Activated T-helper 1 cell treated with anti-CD3 and anti-CD28 coated beads, Interleukin-12 subunit alpha, Interleukin-12 subunit beta, Interleukin-2, Interleukin-4 antibody, amounts not matched to agents 30 ng/mL and 10 ng/mL and 1 ng/mL, durations not matched to agents 14 hours and 24 hours and 36 hours (primary cell): ENCODE measurements at places on chromosomes 3 and 15. TPM values are rescaled to one million over a fixed set of nuclear protein-coding genes. Genes with fewer than 3 reads are reported as not detected.

DNA sequence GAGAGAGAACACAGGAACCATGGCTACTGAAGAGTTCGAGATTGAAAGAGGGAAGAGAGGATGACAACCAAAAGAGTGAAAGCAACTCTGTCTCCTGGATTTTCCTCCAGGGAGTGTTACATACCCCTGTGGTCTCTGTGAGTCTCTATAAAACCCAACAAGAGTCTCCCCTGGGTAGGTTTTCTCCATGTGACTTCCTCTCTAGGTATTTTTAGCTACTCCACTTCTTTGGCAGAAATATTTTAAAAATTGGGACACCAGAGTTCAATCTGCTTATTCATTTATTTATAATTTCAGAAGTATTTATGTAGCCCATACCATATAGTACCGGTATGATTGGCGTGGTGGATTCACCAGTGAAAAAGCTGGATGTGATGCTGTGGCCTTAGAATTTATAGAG, 671.7 kb upstream of the NR2F2 start:
- no peak overlapping the region for H3K4me3 ChIP-seq
- no peak overlapping the region for H3K27ac ChIP-seq
- peaks cover 3% of the 10 kb centered on the region for H3K27me3 ChIP-seq
- no peaks in the 10 kb centered on the region for H3K36me3 ChIP-seq

DNA sequence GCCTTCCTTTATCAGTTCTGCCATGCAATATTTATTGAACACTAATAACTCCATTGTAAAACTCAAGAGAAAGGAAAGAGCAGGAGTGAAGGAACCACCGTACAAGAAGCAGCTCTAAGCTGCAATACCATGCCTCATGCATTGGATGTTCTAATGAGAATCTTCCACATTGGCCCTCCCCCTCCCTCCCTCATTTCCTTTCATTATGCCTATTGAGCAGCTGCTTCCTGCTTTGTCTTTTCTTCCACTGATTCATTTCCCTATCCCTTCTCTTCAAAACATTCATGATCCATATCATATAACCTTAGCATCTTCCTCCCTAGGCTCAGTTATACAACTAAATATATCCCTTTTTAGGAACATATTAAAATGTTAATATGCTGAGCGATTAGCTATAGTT, 698.7 kb upstream of the GOLIM4 start:
- no peak for DNase-seq
- H3K27ac ChIP-seq: no peak overlapping the region
- H3K4me1 ChIP-seq: no peaks in the 10 kb centered on the region
- no peak overlapping the region for H3K4me3 ChIP-seq
- H3K36me3 ChIP-seq: no peaks in the 10 kb centered on the region
- H3K27me3 ChIP-seq: no peaks in the 10 kb centered on the region

GRCh38 chr3:167859610-167860009, 124.1 kb downstream of the SERPINI1 start:
- H3K27ac ChIP-seq: no peak overlapping the region
- no peak overlapping the region for H3K4me3 ChIP-seq
- peaks cover 3% of the 10 kb centered on the region for H3K27me3 ChIP-seq
- no peak for DNase-seq
- H3K4me1 ChIP-seq: peaks cover 6% of the 10 kb centered on the region

GRCh38 chr3:79038057-79038456, 729.7 kb downstream of the ROBO1 start:
- H3K36me3 ChIP-seq: no peaks in the 10 kb centered on the region
- DNase-seq: no peak
- no peak overlapping the region for H3K4me3 ChIP-seq
- H3K27me3 ChIP-seq: no peaks in the 10 kb centered on the region
- H3K27ac ChIP-seq: no peak overlapping the region

- H3K4me3 ChIP-seq: no peak overlapping the region
- no peaks in the 10 kb centered on the region for H3K27me3 ChIP-seq
- peaks cover 33% of the 10 kb centered on the region for H3K4me1 ChIP-seq
- no peak for DNase-seq
Observed at GRCh38 chr3:4588466-4588865, 95.3 kb downstream of the ITPR1 start.

- no peak for DNase-seq
- no peaks in the 10 kb centered on the region for H3K36me3 ChIP-seq
- H3K4me3 ChIP-seq: no peak overlapping the region
- no peaks in the 10 kb centered on the region for H3K4me1 ChIP-seq
- H3K27ac ChIP-seq: no peak overlapping the region
Observed at GRCh38 chr3:194995334-194995733, 275.6 kb downstream of the XXYLT1 start.

DNA sequence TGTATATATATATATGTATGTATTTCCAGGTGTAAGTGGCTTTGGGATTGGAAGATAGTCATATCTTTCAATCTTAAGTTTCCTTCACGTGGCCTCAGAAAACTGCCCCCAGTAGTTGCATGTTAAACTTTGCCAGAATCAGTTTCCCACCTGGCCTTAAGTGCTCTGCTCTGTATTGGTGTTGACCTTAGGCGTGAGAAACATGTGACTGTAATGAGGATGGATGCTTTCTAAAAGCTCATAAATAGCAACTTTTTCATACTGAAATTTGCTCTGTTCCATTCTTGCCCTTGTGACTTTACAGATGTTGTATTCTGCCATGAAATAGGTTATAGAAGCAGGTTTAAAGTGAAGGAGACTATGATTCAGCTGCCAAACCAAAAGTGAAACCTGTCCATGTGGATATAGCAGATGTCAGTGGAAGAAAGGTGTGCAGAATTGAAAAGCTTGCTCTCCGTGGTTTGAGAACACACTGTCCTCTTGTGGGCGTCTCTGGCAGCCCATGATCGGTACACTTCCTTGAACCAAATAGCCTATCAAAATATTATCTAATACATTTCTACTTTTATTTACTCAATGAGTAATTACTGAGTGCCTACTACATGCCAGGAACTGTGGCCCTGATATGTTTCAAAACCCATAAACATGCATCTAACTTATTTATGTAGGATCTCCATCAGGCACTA, 15.8 kb downstream of the SCG5 start:
- peak; percentile 11 for DNase-seq
- peaks cover 11% of the 10 kb centered on the region for H3K36me3 ChIP-seq
- peak overlapping the region; percentile 15 for H3K27ac ChIP-seq
- H3K4me3 ChIP-seq: peak overlapping the region; percentile 16
- H3K27me3 ChIP-seq: no peaks in the 10 kb centered on the region
- H3K4me1 ChIP-seq: peaks cover 19% of the 10 kb centered on the region

- no peak overlapping the region for H3K27ac ChIP-seq
- no peak for DNase-seq
- H3K27me3 ChIP-seq: no peaks in the 10 kb centered on the region
- no peaks in the 10 kb centered on the region for H3K36me3 ChIP-seq
- H3K4me1 ChIP-seq: peaks cover 25% of the 10 kb centered on the region
Observed at GRCh38 chr3:126925411-126926171, 57.3 kb upstream of the PLXNA1 start.

DNA sequence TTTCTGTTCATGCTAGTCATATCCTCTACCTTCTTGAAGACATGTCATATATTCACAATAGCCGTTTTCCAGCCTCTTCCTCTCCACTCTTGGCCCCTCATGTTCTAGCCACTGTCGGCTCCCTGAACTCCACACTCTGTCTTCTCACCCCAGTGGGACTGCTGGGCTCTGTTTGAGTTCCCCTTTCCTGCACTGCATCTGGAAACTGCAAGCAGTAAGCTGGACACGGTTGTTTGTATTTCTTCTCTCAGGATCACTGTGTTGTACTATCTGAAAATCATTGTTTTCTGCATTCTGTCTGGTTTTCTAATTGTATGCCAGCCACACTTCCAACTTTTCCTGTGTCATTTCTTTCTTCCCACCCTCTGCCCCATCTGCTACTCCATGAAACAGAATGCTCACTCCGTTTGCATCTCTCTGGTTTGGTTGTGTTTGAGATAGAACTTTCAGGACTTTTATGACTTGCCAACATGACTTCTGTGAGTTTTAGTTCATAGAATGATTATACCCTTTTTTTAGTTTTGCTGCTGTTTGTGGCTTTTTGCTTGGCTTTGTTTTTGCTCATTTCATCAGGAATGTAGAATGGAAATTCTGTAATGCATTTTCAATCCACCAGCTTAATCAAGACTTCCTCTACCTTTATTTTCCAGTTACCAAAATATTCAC, 192.3 kb downstream of the PLCL2 start:
- H3K4me1 ChIP-seq: peaks cover 68% of the 10 kb centered on the region
- H3K4me3 ChIP-seq: no peak overlapping the region
- H3K27ac ChIP-seq: peak overlapping the region; percentile 73
- no peak for DNase-seq

DNA sequence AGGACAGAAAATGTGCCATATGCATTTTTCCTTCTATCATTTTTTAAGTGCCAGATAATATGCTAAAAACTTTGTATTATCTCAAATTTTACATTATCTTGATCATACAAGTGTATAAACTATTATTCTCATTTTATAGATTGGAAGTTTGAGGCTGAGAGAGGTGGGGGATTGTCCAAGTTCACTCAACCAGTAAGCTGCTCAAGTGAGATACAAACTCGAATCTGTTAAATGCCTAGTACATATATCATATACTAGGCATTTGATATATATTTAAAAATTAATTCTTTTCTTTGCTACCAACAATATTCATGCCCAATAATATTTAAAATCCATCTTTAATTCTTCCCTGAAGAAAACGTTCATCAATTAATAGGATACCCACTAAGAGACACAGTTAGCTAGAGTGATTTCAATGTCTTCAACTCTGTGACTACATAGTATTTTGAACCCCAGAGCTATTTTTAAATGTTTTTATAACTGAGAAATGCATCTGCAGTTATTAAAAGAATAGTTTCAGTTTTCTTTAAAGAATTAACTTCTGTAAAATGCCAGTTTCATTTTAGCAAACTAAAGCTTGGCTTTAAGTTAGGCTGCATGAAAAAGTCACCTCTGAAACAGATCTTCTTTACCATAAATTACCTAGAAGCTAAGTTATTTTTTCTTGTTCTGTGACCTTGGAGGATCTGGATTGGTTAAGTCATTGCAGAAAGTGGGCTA, 40.4 kb downstream of the IQCB1 start:
- peaks cover 33% of the 10 kb centered on the region for H3K36me3 ChIP-seq
- H3K4me3 ChIP-seq: no peak overlapping the region
- H3K27me3 ChIP-seq: no peaks in the 10 kb centered on the region
- DNase-seq: no peak
- no peak overlapping the region for H3K27ac ChIP-seq
- no peaks in the 10 kb centered on the region for H3K4me1 ChIP-seq

DNA sequence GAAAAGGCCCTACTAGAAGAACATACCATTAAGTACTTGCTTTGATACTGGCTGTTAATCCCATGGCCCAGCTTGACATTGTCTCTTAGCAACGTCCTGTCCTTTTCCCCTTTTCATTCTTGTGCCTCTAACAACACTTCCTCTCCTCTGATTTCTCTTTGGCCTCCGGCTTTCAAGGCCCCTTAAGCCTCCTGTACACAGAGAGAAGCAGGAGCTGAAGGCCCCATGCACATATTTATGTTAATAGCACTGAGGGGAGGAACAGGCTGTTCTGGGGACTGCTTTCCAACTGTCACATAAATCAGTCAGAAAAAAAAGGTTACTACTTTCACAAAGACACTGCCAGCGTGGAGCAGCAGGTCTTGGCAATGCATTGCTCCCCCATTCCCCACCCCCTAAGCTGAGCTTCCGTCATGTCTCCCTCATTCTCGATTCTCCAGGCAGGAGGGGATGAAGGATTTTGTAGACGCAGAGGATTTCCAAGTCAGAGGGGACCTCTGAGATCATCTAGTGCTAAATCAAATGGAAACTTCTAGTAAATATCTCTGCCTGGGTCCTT, 257.4 kb upstream of the ADAMTS9 start:
- peaks cover 1% of the 10 kb centered on the region for H3K27me3 ChIP-seq
- no peaks in the 10 kb centered on the region for H3K36me3 ChIP-seq
- H3K4me3 ChIP-seq: no peak overlapping the region
- H3K4me1 ChIP-seq: no peaks in the 10 kb centered on the region

GRCh38 chr3:183375337-183375736, 53.1 kb downstream of the MCF2L2 start:
- H3K27me3 ChIP-seq: no peaks in the 10 kb centered on the region
- no peak overlapping the region for H3K4me3 ChIP-seq
- no peak overlapping the region for H3K27ac ChIP-seq
- DNase-seq: no peak
- peaks cover 37% of the 10 kb centered on the region for H3K4me1 ChIP-seq

PP2D1 gene
- total RNA-seq: not detected in 2 replicates

CCR9 gene
- not detected in 2 replicates for total RNA-seq

COL6A5 gene
- 0.02 and 0.16 TPM in 2 replicates for total RNA-seq

CELSR3 gene
- total RNA-seq: 11.6 and 11.7 TPM in 2 replicates

INSYN1 gene
- total RNA-seq: not detected in 2 replicates

SOX2 gene
- 0.07 and 0.10 TPM in 2 replicates for total RNA-seq

PYGO1 gene
- not detected in 2 replicates for total RNA-seq

NECTIN3 gene
- 3.5 and 4.6 TPM in 2 replicates for total RNA-seq
